ENCODE measurements at places on chromosomes 6 and 20. TPM values are rescaled to one million over a fixed set of nuclear protein-coding genes. Genes with fewer than 3 reads are reported as not detected.

LAMA4 gene
- polyA plus RNA-seq: 107 TPM

PRR18 gene
- 0.35 TPM for polyA plus RNA-seq

MUC21 gene
- polyA plus RNA-seq: not detected

TRAPPC3L gene
- polyA plus RNA-seq: 0.14 TPM

DBNDD2 gene
- polyA plus RNA-seq: 24.5 TPM

ANKRD6 gene
- 28.0 TPM for polyA plus RNA-seq

ZSCAN16 gene
- polyA plus RNA-seq: 10.6 TPM

ABCF1 gene
- 55.7 TPM for polyA plus RNA-seq

FLRT3 gene
- polyA plus RNA-seq: 51.1 TPM

DLK2 gene
- polyA plus RNA-seq: 1.8 TPM

DEFB132 gene
- not detected for polyA plus RNA-seq

COL9A3 gene
- 51.8 TPM for polyA plus RNA-seq

ZNF318 gene
- 27.1 TPM for polyA plus RNA-seq

ITCH gene
- polyA plus RNA-seq: 41.6 TPM

OVOL2 gene
- polyA plus RNA-seq: not detected

MEI4 gene
- polyA plus RNA-seq: 1.9 TPM

PTPN1 gene
- polyA plus RNA-seq: 22.1 TPM

LTB gene
- polyA plus RNA-seq: 0.66 TPM

FOXF2 gene
- polyA plus RNA-seq: 0.20 TPM

CD93 gene
- 35.4 TPM for polyA plus RNA-seq

CMTR1 gene
- 48.5 TPM for polyA plus RNA-seq

CTAGE9 gene
- polyA plus RNA-seq: not detected

ADISSP gene
- 19.7 TPM for polyA plus RNA-seq

SEMG1 gene
- not detected for polyA plus RNA-seq

GABRR1 gene
- 6.5 TPM for polyA plus RNA-seq

BCAS4 gene
- polyA plus RNA-seq: 4.4 TPM

PTCRA gene
- not detected for polyA plus RNA-seq

TRIM10 gene
- polyA plus RNA-seq: 0.45 TPM

OR12D3 gene
- polyA plus RNA-seq: not detected

MRPS26 gene
- 47.7 TPM for polyA plus RNA-seq

RWDD2A gene
- 7.6 TPM for polyA plus RNA-seq

NHLRC1 gene
- polyA plus RNA-seq: 1.9 TPM

All from left renal pelvis (tissue), 4 donors.